ENCODE measurements at places on chromosomes 13 and 19. TPM values are rescaled to one million over a fixed set of nuclear protein-coding genes. Genes with fewer than 3 reads are reported as not detected.

Gene GPC6
- total RNA-seq: 23.1 TPM

Gene ZNF865
- total RNA-seq: 1.3 TPM

Gene SIAH3
- total RNA-seq: not detected

Gene VSTM2B
- total RNA-seq: not detected

Gene PROZ
- not detected for total RNA-seq

Gene NPHS1
- not detected for total RNA-seq

Gene SHC2
- 0.13 TPM for total RNA-seq

Gene PTGIR
- 62.9 TPM for total RNA-seq

Gene CD177
- total RNA-seq: not detected

Gene CPAMD8
- total RNA-seq: 0.26 TPM

Gene CYP2A7
- total RNA-seq: not detected

Gene POGLUT2
- total RNA-seq: 20.0 TPM

Gene EDDM13
- not detected for total RNA-seq

Gene SLAIN1
- 2.7 TPM for total RNA-seq

Gene IGSF23
- total RNA-seq: not detected

Gene GIPC3
- total RNA-seq: under 0.01 TPM

Gene ZNF626
- 9.5 TPM for total RNA-seq

Gene ERICH6B
- not detected for total RNA-seq

Gene CLDND2
- total RNA-seq: not detected

Gene APOC1
- 0.56 TPM for total RNA-seq

Gene ERVK3-1
- total RNA-seq: 40.6 TPM

Gene NLRP9
- not detected for total RNA-seq

Gene LGALS4
- total RNA-seq: not detected
